CD4-positive, alpha-beta T cell (primary cell): ENCODE measurements at places on chromosomes 7 and 10. TPM values are rescaled to one million over a fixed set of nuclear protein-coding genes. Genes with fewer than 3 reads are reported as not detected.

DNA sequence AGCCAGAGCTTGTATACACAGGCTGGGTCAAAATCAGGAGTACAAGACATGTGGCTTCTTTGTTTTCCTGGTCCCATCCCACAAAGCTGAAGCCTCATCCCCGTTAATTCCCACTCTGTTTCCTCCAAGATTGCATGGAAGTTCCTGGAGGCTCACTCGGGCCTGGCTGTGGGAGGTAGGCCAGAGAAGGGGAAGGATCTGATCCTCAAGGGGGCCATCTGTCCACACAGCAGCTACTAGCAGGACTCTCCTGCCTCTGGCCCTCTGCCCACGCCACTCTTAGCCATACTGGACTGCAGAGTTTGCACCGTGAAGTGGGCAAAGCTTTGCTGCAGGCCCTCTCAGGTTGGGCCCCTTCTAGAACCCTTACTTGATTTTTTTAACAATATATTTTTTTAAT is 160.6 kb downstream of the FGFR2 start:
- no peak overlapping the region for H3K27ac ChIP-seq
- no peaks in the 10 kb centered on the region for H3K36me3 ChIP-seq
- no peak overlapping the region for H3K4me3 ChIP-seq
- no peaks in the 10 kb centered on the region for H3K27me3 ChIP-seq
- H3K4me1 ChIP-seq: no peaks in the 10 kb centered on the region

DNA sequence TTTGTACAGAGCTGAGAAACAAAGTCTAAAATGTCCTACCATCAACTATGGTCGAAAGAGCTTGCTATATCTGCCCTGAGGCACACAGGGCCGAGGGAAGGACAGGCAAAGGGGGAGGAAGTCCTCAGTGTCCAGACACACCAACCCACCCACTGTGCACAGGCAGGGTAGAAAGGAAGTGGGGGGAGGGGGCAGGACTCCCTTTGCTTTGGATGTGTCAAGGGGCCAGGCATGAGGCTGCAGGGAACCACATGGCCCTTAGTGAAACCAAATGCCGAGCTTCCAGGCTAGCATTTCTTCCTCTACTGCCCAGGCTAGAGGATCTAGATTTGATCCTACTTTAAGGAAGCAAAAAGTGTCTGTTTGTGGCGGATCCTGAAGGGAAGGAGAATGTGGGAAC is 28.6 kb downstream of the KCNH2 start:
- no peak overlapping the region for H3K27ac ChIP-seq
- DNase-seq: no peak
- H3K4me3 ChIP-seq: no peak overlapping the region

DNA sequence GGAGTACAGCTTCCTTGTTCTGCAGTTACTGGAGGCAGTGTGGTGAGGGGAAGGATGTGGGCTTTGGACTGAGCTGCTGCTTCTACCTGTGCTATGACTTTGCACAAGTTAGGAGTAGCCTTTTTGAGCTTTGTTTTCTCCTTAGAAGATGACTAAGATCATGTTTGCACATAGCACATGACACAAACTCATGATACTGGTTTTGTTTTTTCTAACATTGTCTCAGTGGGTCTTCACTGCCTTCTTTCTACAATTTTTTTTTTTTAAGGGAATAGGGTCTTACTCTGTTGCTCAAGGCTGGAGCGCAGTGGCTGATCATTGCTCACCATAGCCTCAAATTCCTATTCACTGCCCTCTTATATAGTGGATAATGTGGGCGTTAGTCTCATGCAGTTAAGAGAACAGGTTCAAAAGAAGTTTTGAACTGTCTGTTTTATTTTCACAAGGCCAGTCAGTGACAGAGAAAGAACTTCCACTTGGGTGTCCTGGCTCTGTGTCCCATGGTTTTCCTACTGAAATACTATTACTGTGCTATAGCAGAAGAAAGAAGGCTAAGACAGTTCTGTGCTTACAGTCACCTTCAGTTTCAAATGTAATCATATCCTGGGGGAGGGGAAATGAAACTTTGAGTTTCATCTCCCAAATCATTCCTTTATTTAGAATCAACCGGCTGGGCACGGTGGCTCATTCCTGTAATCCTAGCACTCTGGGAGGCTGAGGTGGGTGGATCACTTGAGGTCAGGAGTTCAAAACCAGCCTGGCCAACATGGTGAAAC is 72.0 kb downstream of the KAT6B start:
- H3K27me3 ChIP-seq: no peaks in the 10 kb centered on the region
- H3K36me3 ChIP-seq: no peaks in the 10 kb centered on the region
- H3K4me1 ChIP-seq: peaks cover 25% of the 10 kb centered on the region
- no peak overlapping the region for H3K4me3 ChIP-seq
- no peak for DNase-seq

- no peaks in the 10 kb centered on the region for H3K27me3 ChIP-seq
- no peak for DNase-seq
- H3K36me3 ChIP-seq: no peaks in the 10 kb centered on the region
Observed at GRCh38 chr7:21747806-21748205, 197.9 kb downstream of the CDCA7L start.

- no peak overlapping the region for H3K4me3 ChIP-seq
- no peaks in the 10 kb centered on the region for H3K27me3 ChIP-seq
- H3K36me3 ChIP-seq: no peaks in the 10 kb centered on the region
Observed at GRCh38 chr7:100132126-100132525, 5.4 kb downstream of the MBLAC1 start.

DNA sequence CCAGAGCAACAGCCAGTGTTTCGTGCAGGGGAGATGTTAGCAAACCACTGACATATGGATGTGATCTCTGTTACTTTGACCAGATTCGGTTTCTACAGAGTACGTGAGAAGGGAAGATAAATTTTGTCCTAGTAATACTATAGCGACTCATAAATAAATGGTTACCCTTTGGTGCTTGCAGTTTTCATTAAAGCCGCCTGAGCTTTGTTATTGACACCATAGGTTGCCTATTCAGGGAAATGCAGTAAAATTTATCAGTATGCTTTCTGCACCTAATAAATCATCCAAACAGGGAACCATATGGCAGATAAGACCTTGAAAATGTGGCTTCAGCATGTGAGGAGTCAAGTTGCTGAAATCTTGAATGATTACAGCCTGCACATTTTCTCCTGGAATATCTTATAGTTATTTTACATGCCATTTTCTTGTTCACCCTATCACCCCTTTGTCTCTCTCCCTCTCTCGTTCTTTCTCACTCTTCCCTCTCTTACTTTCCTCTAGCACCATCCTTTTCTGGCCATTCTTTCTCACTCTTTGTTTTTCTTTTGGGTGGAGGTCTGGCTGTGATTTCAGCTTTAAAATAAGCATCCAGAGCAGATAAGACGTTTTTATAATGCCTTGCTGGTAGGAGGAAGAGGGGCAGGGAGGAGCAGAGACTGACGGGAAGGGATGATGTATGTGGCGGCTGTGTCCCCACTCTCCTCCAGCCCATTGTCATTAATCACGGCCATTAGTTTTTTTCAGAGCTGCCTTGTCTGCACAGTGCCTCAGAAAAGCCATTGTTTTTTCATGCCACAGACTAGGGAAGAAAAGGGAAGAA is 182.5 kb downstream of the LRMDA start:
- H3K27ac ChIP-seq: no peak overlapping the region
- peaks cover 5% of the 10 kb centered on the region for H3K27me3 ChIP-seq
- no peak for DNase-seq
- no peaks in the 10 kb centered on the region for H3K36me3 ChIP-seq
- H3K4me1 ChIP-seq: no peaks in the 10 kb centered on the region

GRCh38 chr7:150311711-150312110 is 11.4 kb upstream of the LRRC61 start:
- no peak overlapping the region for H3K4me3 ChIP-seq
- DNase-seq: no peak
- no peaks in the 10 kb centered on the region for H3K4me1 ChIP-seq
- no peaks in the 10 kb centered on the region for H3K36me3 ChIP-seq
- no peak overlapping the region for H3K27ac ChIP-seq

The PRKCQ gene
- 43.4 TPM for total RNA-seq

The SEC61A2 gene
- total RNA-seq: 10.8 TPM

The CCDC7 gene
- 69.4 TPM for total RNA-seq
